ENCODE measurements at places on chromosomes 12 and 14.

DNA sequence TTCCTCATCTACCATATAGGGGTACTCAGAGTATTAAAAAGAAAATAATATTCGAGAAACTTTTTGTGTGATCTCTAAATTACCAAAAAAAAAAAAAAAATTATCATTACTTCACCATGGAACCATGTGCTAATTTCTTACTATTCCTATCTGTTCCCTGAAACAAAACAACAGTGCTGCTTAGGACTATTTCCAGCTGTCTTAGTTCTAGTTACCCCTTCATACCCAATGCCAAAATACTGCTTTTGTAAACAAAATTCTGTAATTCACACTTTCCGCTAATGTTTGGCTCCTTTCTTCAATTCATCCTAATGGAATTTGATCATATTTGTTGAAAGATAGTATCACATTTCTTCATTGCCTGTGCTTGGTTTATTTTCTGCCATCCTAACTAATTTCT, 470.2 kb downstream of the BTG1 start:
- no peak for DNase-seq

DNA sequence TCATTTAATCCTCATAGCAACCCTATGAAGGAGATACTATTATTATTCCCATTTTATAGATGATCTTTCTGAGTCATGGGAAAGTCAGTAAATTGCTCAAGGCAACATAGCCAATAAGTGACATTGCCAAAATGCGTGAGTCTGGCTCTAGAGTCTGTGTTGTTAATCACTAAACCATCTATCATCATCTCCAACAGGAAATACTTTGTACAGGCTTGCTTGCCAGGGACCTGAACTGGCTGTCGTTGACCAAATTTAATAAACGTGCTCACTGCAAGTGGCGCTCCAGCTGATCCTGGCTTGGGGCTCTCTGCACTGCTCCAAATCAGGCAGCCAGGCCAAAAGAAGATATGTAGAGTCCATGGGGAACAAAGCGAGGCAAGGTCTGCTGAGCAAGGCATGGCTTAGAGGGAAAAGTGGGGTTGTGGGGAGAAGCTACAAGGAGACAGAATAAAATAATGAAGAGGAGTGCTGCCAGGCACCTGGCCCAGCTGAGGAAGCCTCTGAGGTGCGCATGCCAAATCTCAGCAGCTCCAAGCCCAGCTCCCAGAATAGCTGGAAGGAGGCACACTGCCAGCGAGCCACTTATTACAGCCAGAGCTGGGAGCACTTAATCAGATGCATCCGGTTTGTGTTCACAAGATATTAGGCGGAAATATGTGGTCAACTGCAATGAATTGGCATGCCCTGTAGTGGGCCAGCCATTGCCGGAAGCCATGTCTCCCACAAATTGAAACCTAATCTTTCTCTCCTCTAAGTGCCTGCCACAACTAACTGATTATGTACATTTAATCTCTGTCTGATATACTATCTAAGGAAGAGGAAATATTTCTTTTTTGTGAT, 43.3 kb upstream of the PTPRO start:
- DNase-seq, result peak; percentile 39

GRCh38 chr12:55001198-55001868, 16.8 kb upstream of the TESPA1 start:
- DNase-seq, result no peak

- DNase-seq, result no peak
Observed at GRCh38 chr14:83559721-83560120, 1970.2 kb upstream of the FLRT2 start.

- no peak for DNase-seq
Observed at GRCh38 chr14:67547224-67547780, 14.2 kb downstream of the PLEKHH1 start.

- no peak for DNase-seq
Observed at GRCh38 chr14:105420974-105421674, 1.5 kb downstream of the MTA1 start.

GRCh38 chr14:29028973-29029582, 262.5 kb downstream of the FOXG1 start:
- DNase-seq, result no peak

DNA sequence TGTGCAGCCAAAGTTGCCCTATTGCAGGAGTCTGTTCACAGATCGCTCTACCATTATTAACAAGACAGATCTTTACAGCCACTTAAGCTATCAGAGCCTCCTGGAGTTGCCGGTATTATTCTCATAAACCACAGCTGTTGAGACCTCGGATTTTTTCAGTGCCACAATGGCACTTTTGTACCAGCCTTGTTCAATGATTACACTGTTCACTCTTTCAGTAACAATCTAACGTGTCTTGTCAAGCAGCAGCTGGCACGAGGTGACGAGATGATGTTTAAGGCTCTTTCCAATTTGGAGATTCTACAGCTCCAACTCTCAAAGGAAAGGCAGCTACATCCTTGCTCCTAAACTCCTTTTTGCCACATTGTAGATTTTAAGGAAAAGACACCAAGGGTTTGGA, 30.7 kb downstream of the LRIG3 start:
- no peak for DNase-seq

DNA sequence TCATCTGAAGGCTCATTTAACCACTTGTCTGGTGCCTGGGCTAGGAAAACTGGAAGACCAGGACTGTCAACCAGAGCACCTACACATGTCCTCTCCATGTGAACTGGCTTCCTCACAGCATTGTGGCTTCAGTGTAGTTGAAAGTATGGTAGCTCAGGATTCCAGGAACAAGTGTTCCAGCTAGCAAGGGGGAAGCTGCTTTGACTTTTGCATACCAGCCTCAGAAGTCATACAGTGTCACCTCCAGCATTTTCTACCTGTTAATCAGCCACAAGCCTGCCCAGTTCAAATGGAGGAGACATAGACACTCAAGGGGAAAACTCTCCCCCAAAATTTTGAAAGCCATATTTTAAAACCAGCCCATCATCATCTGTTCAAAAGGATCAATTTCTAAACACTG, 212.8 kb upstream of the CAND1 start:
- no peak for DNase-seq

GRCh38 chr14:99237288-99237687, 34.7 kb downstream of the BCL11B start:
- DNase-seq, result no peak

DNA sequence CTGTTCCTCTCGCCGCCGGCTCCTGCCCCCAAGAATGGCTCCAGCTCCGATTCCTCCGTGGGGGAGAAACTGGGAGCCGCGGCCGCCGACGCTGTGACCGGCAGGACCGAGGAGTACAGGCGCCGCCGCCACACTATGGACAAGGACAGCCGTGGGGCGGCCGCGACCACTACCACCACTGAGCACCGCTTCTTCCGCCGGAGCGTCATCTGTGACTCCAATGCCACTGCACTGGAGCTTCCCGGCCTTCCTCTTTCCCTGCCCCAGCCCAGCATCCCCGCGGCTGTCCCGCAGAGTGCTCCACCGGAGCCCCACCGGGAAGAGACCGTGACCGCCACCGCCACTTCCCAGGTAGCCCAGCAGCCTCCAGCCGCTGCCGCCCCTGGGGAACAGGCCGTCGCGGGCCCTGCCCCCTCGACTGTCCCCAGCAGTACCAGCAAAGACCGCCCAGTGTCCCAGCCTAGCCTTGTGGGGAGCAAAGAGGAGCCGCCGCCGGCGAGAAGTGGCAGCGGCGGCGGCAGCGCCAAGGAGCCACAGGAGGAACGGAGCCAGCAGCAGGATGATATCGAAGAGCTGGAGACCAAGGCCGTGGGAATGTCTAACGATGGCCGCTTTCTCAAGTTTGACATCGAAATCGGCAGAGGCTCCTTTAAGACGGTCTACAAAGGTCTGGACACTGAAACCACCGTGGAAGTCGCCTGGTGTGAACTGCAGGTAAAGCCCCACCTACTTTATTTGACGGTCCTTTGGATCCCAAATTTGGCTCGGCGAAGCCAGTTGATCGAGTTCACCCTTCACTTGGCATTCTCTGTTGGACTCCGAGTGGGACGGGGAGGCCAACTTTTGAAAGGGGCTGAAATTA, 1.5 kb downstream of the WNK1 start:
- no peak for DNase-seq

- no peak for DNase-seq
Observed at GRCh38 chr14:93592786-93593185, 162.0 kb downstream of the UNC79 start.

Measured in SK-N-MC (cell line).